ENCODE measurements at places on chromosomes 3 and 15.
A peak's percentile ranks its signal among the peaks of the same experiment; 100 is the strongest.

DNA sequence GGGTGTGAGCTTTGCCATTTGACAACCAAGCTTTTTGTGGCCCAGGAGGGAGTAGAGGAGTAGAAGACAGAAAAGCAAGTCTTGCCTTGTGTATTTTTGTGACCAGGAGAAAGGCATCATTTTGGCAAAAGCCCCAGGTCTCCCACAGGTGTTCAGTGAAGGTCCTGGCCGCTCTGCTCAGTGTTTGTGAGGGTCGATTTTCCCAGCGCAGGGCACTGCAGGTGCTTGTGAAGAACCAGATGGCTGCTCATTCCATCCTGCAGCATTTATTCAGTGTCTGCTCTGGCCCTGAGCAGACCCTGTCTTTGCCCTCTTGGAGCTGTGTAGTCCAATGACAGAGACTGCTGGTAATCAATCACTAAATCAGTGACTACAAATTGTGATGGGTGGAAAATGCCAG is 19.5 kb downstream of the TRAK1 start:
- no peak for DNase-seq

- DNase-seq, result no peak
These were observed 13.5 kb downstream of the CCDC80 start for GRCh38 chr3:112627419-112627818.

GRCh38 chr3:180974286-180974685 is 15.2 kb downstream of the DNAJC19 start:
- DNase-seq, result no peak

GRCh38 chr3:12004741-12005513 is 739 bp downstream of the SYN2 start:
- DNase-seq, result no peak

DNA sequence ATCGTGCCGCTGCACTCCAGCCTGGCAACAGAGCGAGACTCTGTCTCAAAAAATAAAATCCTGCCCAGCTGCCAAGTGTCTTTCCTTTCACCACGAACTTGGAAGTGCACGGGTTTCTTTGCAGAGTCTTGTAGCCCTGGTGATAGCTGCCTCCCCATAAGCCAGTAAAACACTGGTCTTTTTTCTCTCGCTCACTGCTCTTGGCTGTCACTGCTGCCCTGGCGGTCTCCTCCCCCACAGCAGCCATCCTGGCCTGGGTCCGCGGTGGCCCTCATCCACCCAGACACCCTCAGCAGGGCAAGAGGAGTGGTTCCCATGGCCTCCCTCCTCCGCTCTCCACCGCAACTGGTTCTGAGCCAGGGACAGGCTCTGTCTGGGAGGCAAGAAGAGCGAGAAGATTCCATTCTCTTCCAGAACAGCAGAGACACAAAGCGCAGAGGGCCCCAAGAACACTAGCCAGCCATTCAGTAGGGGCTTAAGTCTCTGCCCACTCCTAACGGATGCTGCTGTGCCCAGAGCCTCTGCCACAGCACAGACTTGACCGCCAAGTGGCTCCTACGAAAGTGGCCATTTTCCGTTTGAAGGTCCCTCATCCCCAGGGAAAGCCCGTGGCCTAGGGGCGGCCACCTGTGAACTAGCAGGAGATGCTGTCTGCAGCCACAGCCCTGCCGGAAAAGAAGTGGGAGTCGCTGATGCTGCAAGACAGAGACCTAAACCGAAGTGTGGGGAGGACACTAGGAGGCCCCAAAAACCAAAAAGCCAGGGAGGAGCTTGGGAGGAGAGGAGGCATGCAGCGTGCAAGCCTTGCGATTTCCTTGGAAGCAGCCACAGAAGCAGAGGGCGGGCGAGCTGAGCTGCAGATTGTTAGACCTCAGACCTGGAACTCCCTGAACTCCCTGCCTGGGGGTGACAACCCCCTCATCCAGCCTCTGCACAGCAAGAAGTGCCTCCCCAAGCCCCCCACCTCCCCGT is 44.1 kb downstream of the KLHL25 start:
- DNase-seq, result no peak

DNA sequence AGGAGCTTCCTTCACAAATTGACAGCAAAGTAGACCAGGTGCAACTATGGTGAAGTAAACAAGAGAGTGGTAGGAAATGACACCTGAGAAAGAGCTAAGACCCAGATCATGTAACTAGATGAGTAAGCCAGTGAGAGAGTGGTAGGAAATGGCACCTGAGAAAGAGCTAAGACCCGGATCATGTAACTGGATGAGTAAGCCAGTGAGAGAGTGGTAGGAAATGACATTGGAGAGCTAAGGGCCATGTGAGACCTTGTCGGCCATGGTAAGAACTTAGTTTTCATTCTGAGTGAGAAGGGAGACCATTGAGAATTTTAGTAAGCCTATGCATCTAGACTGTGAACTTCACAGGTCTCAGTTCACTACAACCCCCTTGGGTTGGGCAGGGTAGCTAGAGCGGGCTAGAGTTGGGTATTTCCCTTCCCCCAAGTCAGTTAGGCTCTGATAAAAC is 5.4 kb upstream of the SENP7 start:
- no peak for DNase-seq

- no peak for DNase-seq
These were observed 62.1 kb downstream of the CYFIP1 start for GRCh38 chr15:22918056-22918455.

DNA sequence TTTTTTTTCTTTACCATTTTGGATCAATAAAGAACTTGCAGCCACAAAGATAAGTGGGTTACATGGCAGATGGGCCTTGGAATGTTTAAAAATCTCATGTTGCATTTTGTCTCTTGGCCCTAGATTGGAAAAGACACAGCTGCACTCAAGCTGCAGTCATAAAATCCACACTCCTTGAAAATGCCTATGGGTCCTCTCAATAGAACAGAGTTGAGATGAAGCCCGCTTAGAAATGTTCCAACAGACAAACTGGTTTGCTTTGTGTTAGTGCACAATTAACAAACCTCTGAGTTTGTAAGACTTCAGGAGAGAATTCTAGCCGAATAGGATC is 401.2 kb upstream of the CDIN1 start:
- no peak for DNase-seq

DNA sequence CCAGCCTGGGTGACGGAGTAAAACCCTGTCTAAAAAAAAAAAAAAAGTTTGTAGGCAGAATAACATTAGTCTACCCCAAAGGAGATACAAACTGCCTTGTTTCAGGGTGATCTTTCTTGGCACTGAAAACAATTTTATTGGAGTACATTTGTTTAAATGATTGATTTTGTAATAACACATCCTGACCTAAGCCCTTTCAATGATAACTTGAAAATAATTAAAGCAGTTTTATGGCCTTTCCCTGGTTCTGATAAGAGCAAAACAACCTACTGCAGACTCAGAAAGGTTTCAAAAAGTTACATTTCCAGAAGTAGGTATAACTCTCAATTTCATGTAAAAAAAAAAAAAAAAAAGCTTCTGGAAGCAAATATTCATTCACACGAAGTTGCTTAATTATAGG is 164.4 kb downstream of the ISL2 start:
- DNase-seq, result no peak

DNA sequence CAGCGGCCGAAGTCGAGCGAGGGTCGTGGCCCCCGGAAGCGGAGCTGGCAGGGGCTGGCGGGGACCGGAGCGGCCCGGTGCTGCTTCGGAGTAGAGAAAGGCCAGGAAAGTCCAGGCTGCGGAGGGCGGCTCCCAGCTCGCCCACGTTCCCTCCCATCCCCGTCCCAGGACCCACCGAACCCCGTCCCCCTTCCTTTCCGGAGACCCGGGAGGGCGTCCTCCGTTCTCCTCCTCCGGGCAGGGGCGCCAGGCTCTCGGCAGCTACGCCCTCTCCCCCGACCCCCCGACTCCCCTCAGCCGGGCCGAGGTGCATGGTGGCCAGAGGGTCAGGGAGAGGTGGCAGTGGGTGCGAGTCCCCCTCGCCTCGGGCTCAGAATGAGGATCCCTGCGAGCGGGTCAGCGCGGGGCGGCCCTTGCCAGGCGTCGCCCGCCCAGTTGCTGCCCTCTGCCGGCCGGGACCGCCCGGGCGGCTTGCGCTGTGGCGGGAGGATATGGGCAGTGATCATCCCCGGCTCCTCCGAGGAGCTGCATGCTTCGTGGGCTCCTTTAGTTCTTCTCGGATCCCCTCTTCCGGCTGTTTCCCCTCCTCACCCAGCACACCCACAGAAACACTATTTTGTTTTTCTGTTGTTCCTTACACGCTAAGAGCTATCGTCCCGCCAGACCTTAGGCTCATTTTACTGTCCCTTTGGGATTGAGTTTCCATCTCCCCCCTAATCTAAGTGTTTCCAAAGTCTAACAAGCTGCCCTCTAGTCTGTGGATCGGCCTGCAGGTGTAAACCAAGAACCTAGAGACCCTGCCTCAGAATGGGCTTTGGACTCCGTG is 744 bp upstream of the ALDH1A2 start:
- DNase-seq, result peak; percentile 22

DNA sequence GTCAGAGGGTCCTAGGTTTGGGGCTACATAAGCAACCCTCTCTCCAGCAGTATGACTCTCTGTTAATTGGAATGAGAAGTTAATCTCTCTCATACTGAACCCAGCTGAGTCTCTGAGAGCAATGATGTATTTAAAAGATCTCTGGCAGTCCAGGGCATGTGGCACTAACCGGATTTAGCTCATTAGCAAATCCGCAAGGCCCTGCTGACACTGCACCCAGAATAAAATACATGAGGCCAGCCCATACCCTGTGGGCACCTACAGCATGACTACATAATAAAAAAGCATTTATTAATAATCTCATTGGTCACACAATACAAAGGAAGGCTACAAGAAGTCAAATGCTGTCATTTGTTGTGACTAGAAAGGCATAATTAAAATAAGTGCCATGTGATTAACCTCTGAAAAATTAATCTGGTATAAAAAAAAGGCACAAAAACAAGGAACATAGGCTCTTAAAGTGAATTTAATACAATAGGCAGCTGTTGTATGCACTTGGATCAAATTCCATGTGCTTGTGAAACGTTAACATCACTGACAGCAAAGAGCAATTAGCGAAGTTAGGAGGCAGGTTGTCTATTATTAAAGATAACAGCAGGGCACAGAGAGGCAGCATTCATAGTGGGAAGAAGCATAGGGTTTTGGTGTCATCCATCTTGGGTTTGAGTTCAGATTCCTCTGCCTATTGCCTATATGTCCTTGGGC is 381.2 kb downstream of the WDR72 start:
- DNase-seq, result no peak

- DNase-seq, result no peak
These were observed 8.4 kb upstream of the CA12 start for GRCh38 chr15:63389902-63390670.

GRCh38 chr3:11718637-11719405 is 75.1 kb upstream of the VGLL4 start:
- peak; percentile 23 for DNase-seq

DNA sequence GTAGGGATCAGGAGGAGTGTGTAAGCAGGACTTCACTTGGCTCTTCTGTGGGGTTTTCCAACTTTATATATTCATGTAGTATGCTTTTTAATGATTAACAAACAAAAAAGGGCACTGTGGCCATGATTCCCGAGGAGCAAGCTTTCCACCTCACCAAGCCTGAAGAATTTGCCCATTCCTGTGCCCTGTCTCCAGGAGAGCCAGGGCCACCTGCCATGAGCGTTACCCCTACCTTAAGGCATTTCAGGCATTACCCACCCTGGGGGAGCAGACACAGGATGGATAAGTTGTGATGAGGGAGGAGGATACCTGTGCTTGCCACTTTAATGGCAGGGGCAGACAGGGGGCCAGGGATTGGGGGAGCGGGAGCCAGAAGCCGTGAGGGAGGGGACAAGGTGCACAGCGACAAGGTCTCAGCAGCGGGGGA is 3.0 kb downstream of the TRPM1 start:
- DNase-seq, result no peak

DNA sequence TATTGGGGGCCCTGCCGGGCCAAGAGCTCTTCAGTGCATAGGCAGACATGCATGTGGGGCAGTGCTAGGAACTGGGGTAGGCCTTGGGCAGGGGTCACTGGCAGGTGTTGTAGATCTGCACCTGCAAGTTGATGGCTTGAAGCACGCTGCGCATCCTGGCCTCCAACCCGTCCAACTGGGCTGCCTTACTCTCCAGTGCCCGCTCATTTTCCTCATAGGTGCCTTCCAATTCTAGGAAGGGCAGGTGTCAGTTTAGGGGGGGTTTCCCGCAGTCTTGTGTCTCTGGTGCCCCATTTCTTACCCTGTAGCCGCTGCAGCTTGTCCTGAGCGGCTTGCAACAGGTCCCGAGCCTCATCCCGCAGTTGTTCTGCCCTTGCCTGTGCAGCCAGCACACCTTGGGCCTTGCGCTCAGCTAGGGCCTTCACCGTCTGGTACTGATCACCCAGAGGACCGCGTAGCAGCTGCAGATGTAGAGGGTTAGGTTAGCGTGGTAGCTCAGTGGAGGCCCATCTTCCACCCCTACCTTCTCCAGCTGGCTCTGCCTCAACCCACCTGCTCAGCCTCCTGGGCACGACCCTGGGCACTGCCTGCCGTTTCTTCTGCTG is 611 bp upstream of the USP19 start:
- no peak for DNase-seq

DNA sequence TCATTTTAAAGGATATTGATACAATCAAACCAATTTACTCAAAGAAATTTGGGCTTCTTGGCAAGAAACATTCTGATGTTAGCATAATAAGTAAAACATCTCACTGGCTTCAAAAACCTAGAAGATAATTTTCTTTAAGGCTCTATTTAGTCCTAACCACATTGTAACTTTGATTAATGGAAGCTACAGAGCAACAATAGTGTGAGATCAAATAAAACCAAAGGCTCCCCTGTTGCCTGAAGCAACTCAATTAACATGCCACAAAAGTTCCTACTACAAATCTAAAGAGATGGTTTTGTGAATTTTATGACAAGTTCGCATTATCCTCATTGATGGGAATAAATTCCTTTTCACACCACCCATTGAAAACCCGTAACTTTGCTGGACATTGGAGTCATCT is 5.9 kb downstream of the DPH6 start:
- DNase-seq, result no peak

- no peak for DNase-seq
These were observed 3.6 kb downstream of the HEMK1 start for GRCh38 chr3:50572801-50573371.

GRCh38 chr3:14634763-14635400 is 16.7 kb upstream of the CCDC174 start:
- no peak for DNase-seq

- no peak for DNase-seq
These were observed 119.3 kb upstream of the ADPGK start for GRCh38 chr15:72902919-72903260.

DNA sequence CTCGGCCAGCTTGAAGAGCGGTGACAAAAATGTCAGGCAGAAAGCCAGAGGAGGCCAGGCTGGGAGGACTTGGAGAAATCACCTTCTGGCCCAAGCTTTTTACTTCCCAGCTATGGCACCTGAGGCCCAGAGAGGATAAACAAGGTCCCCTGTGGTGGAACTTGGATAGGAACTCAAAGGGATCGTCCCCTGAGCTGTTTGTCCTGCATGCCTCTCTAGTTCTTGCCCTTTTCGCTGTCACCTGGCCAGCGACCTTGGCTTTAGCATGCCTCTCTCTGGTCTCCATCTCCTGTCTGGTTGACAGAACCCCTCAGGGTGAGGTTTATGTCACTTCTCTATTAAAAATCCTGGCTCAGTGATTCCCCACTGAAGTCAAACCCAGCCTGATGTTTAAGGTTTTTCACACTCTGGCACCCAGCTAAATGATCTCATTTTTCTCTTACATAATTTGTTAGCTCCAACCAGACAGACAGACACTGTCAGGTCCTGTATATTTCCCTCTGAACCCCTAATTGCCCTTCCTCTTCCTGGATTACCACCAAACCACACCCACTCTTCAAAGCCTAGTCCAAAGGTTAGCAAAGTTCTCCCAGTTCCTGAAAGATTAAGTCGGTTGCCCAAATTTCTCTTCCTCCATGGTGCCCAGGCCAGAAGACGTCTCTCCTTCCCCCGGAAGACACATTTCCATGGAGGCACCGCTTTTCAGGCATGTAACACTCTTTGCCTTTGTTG is 169.1 kb downstream of the FAM43A start:
- DNase-seq, result no peak

GRCh38 chr15:45689616-45690015 is 54.8 kb downstream of the SQOR start:
- DNase-seq, result no peak

All from activated T-cell treated with anti-CD3 and anti-CD28 coated beads for 1 hour (primary cell).